Upper lobe of left lung (tissue), 6 donors: ENCODE measurements at places on chromosomes 4 and X. TPM values are rescaled to one million over a fixed set of nuclear protein-coding genes. Genes with fewer than 3 reads are reported as not detected.

Gene IL21
- not detected for total RNA-seq

Gene USP26
- total RNA-seq: not detected

Gene SLITRK2
- 0.30 TPM for total RNA-seq

Gene SPATA18
- total RNA-seq: 16.8 TPM

Gene PF4V1
- not detected for total RNA-seq

Gene CSN3
- not detected for total RNA-seq

Gene EXOC1L
- not detected for total RNA-seq

Gene IL3RA
- 13.5 TPM for total RNA-seq

Gene GAB3
- total RNA-seq: 10.2 TPM

Gene TKTL2
- total RNA-seq: not detected

Gene RASGEF1B
- total RNA-seq: 54.1 TPM

Gene AMBN
- not detected for total RNA-seq

Gene FRAS1
- 8.4 TPM for total RNA-seq

Gene SCRG1
- not detected for total RNA-seq

Gene PDGFC
- 39.9 TPM for total RNA-seq

Gene BEX4
- 39.1 TPM for total RNA-seq

Gene SEL1L3
- 197 TPM for total RNA-seq

Gene RS1
- 1.0 TPM for total RNA-seq
